IPS DF 6.9 (cell line): ENCODE measurements at places on chromosomes 1 and 21.

DNA sequence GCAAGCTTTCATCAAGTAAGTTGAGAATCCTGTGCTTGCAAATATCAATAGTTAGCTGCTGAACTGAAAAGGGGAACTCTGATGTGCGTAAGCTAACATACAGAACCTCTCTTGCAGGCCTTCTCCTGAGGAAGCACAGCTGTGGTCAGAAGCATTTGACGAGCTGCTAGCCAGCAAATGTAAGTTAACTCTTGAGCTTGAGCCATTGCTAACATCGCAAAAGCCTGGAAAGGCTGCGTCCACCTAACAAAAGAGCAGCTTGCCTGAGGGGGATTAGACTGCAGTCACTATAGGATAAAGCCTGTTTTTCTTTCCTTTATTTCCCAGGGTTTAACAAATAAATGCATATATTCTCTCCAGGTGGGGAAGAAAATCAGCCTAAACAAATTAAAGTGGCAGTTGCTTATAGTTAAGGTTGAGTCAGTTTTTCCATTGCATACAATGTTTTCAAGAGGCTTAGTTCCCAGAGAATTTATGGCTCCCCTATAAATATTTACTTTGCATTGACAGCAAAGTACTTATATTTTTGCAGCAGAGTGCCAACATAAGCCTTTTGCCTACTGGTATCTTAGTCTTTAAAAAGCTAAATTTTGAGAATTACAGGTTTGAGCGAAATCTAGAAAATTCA, 1.5 kb downstream of the RGS2 start:
- no peak for DNase-seq

DNA sequence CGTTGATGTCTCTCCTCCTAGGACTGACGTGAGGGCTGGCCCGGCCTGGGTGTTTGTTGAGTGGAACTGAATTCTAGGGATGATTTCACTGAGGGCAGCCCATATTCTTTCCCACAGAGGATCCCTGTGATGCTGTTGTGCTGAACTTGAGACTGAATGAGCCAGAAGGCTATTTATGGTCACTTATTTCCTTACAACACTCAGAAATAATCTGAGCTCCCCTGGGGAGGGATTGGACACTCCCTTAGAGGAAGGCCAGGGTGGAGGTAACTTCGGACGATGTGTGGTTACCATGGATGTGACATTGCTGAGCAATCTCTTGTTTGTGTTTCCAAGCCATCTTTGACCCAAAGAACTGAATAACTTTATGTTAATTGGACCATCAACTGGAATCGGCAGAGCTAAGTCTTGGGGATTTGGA, 5.1 kb upstream of the TMCO4 start:
- DNase-seq = no peak

DNA sequence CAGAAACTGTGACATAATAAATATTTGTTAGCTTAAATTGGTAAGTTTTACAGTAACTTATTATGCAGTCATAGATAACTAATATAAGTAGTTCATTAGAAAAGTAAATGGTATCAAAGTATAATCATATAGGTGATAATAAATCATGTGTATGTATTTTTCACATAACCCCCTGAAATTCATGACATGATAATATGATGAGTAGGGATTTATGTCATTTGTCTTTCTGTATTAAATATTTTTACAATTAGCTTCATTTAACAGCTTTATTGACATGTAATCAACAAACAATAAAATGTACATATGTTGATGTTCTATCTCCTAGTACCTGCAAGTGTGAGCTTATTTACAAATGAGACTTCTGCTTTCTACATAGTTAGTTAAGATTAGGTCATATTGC, 9.8 kb upstream of the FCGR2A start:
- DNase-seq = no peak

- no peak for DNase-seq
Measured at GRCh38 chr1:147245586-147246021, 3.1 kb downstream of the CHD1L start.

- no peak for DNase-seq
Measured at GRCh38 chr1:178038372-178038771, 55.5 kb upstream of the RASAL2 start.

- no peak for DNase-seq
Measured at GRCh38 chr21:34052171-34052570, 21.2 kb upstream of the MRPS6 start.

GRCh38 chr1:27525296-27526272, 35.6 kb upstream of the WASF2 start:
- DNase-seq = no peak
